ENCODE measurements at places on chromosomes 2 and 18.

DNA sequence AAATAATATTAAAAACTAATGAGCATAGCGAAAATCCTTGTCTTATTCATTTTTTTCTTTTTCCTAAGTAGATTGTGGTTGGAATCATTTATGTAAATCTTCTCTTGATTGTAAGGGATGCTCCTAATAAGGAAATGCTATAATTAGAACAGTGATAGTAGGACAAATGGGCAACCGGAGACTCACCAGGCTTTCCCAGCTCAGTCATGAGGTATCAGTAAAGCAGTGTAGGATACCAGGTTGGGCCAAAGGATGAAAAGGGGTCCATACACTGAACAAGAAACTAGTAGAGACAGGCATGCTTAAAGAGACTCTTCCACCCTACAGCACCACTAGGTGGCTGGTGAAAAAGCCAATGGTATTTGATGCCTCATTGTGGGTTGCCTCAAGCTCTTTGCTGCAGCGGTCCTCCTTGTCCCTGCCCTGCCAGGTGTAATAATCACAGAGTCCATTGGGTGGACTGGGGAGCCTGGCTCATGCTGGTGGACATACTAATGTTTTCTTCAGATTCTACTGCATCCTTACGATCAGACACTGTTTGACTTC lies 71.4 kb upstream of the FAM98A start:
- no peaks in the 10 kb centered on the region for H3K27me3 ChIP-seq
- DNase-seq: no peak
- no peak overlapping the region for H3K27ac ChIP-seq
- no peaks in the 10 kb centered on the region for H3K4me1 ChIP-seq
- H3K4me3 ChIP-seq: no peak overlapping the region

- no peaks in the 10 kb centered on the region for H3K27me3 ChIP-seq
- H3K4me3 ChIP-seq: no peak overlapping the region
- DNase-seq: no peak
- no peak overlapping the region for H3K27ac ChIP-seq
- no peaks in the 10 kb centered on the region for H3K36me3 ChIP-seq
Measured at GRCh38 chr2:23475473-23475872, 90.5 kb downstream of the KLHL29 start.

- H3K36me3 ChIP-seq: no peaks in the 10 kb centered on the region
- H3K27me3 ChIP-seq: no peaks in the 10 kb centered on the region
- H3K4me1 ChIP-seq: no peaks in the 10 kb centered on the region
- H3K4me3 ChIP-seq: no peak overlapping the region
- no peak for DNase-seq
- no peak overlapping the region for H3K27ac ChIP-seq
Measured at GRCh38 chr2:177797808-177798207, 274.8 kb downstream of the PDE11A start.

- no peak for DNase-seq
- H3K4me1 ChIP-seq: no peaks in the 10 kb centered on the region
- H3K27me3 ChIP-seq: no peaks in the 10 kb centered on the region
- no peaks in the 10 kb centered on the region for H3K36me3 ChIP-seq
- H3K4me3 ChIP-seq: no peak overlapping the region
Measured at GRCh38 chr18:53093636-53094035, 753.6 kb downstream of the DCC start.

DNA sequence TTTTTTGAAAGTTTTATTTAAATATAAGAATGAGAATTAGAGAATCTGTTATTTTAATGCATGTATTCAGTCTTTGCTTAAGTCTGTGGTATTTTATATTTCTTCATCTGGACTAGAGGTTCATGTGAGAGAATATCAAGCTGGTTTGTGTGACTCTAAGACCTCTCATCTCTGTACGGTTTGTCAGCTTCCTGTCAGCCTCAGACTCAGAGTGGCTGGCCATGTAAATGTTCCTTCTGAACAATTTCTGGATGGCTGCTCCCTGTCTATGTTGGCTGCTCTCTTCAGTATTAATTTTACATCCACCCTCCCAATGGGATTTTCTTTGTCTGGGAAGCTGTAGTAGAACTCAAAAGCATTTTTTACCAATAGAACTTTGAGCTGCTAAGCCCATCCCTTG lies 225.3 kb upstream of the THUMPD2 start:
- H3K27me3 ChIP-seq: no peaks in the 10 kb centered on the region
- no peak overlapping the region for H3K4me3 ChIP-seq

- H3K27ac ChIP-seq: no peak overlapping the region
- H3K4me3 ChIP-seq: no peak overlapping the region
- H3K27me3 ChIP-seq: no peaks in the 10 kb centered on the region
- DNase-seq: no peak
- H3K4me1 ChIP-seq: no peaks in the 10 kb centered on the region
- no peaks in the 10 kb centered on the region for H3K36me3 ChIP-seq
Measured at GRCh38 chr18:34942975-34943374, 98.2 kb upstream of the MAPRE2 start.

GRCh38 chr2:188475945-188476344 lies 184.3 kb downstream of the GULP1 start:
- H3K27me3 ChIP-seq: no peaks in the 10 kb centered on the region
- no peak overlapping the region for H3K4me3 ChIP-seq
- H3K4me1 ChIP-seq: no peaks in the 10 kb centered on the region

GRCh38 chr18:36297417-36298125 lies at the start of gene FHOD3:
Gene FHOD3, plus strand, starts transcription at chr18:36297713. Its CDS starts 123 bp downstream, at chr18:36297836.
- H3K4me1 ChIP-seq: peaks cover 4% of the 10 kb centered on the region
- no peaks in the 10 kb centered on the region for H3K36me3 ChIP-seq
- DNase-seq: peak; percentile 14
- peaks cover 64% of the 10 kb centered on the region for H3K27me3 ChIP-seq

GRCh38 chr18:21678859-21679258 lies 25.7 kb downstream of the ABHD3 start:
- H3K4me1 ChIP-seq: peaks cover 14% of the 10 kb centered on the region
- H3K4me3 ChIP-seq: no peak overlapping the region
- DNase-seq: no peak
- no peaks in the 10 kb centered on the region for H3K27me3 ChIP-seq

DNA sequence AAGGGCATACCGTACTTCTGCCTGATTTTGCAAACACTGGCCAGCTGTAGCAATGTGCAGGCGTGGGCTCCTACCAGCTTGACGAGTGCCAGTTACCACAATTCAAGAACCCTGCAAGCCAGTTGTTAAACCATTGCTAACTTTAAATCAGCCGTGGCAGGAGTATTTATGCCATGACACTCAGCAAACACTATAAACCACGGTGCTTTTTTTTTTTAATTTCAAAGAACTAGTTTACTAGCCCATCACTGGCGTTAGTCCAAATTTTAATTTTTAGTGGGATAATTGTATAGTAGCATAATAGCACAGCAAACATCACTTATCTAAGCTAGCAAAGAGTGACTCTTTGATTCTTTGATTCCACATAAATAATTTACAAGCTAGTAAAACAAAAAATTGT lies 111.1 kb downstream of the COL4A4 start:
- DNase-seq: no peak
- H3K27me3 ChIP-seq: no peaks in the 10 kb centered on the region
- H3K27ac ChIP-seq: no peak overlapping the region
- no peaks in the 10 kb centered on the region for H3K4me1 ChIP-seq
- no peaks in the 10 kb centered on the region for H3K36me3 ChIP-seq

DNA sequence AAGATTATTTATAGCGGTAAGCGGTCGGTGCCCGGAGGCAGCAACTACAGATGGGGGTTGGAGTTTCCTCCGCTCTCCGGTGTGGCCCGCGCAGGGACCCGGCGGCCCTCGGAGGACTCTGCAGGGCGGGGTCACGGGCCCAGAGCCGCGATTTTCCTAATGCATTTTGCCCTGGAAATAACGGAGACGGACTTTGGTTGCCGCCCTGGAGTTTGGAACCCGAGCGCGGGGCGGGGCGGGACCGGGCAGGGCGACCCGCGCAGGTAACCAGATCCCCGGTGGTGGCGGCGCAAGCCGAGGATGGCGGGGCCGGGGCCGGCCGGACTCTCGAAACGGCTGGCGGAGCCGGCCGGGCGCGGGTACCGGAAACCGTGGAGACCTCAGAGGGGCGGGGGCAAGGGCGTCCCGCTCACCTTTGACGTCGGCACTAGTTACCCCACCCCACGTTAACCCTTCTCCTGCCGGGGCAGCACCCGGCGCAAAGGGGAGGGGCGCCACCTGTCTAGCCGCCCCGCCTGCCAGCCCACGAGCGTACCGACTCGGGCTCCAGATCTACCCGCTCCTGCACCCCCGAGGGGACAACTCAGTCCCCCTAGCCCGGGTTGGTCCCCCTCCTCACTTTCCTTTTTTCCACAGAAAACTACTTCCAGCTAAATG lies 2.9 kb downstream of the CYP26B1 start:
- H3K4me3 ChIP-seq: no peak overlapping the region
- peaks cover 77% of the 10 kb centered on the region for H3K27me3 ChIP-seq
- H3K4me1 ChIP-seq: peaks cover 13% of the 10 kb centered on the region

- H3K27ac ChIP-seq: no peak overlapping the region
- no peaks in the 10 kb centered on the region for H3K27me3 ChIP-seq
- H3K36me3 ChIP-seq: no peaks in the 10 kb centered on the region
- H3K4me1 ChIP-seq: no peaks in the 10 kb centered on the region
Measured at GRCh38 chr2:54166121-54166773, 50.8 kb downstream of the ACYP2 start.

DNA sequence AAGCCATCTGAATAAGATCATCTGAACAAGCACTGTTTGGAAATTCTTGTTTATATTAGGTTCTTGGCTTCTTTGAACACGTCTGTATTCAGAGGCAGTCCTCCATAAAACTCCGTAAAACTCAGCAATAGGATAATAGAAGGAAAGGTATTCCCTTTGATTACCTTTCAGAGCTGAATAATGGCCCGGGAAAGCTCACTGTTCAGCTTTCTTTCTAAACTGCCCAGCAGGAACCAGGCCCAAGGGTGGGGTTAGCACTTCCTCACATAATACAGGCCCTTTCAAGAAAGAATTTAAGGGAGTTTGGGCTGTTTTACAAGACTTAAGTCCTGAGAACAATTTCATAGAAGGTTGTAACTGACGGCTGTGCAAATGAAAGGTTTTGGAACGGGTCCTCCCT lies 72.2 kb upstream of the PHLPP1 start:
- no peak overlapping the region for H3K27ac ChIP-seq
- H3K27me3 ChIP-seq: peaks cover 1% of the 10 kb centered on the region
- no peak overlapping the region for H3K4me3 ChIP-seq
- H3K36me3 ChIP-seq: no peaks in the 10 kb centered on the region
- DNase-seq: no peak

DNA sequence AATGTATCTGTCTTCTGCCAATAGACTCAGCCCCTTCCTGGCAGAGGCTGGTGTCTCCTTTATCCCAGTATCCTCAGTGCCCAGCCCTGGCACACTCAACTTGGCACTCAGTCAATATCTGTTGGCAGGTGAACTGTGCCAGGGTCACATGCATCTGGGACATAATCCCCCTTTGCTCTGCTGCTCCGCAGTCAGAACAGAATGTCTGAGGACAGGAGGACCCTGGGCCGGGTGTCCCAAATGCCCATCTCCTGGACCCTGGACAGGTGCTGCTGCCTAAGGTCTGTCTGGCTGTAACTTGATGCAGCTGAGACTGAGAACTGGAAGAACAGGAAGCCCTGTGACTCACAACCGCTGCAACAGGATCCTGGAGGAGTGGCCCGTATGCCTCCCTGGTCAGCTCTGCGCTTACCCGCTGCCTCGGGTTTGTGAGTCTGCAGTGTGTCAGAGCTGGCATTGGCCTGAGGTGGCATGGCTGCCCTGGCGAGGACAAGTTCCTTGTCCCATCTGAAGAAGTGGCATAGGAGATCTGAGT lies 11.4 kb downstream of the HK2 start:
- DNase-seq: peak; percentile 58
- H3K36me3 ChIP-seq: no peaks in the 10 kb centered on the region
- H3K27me3 ChIP-seq: no peaks in the 10 kb centered on the region
- no peak overlapping the region for H3K27ac ChIP-seq
- H3K4me1 ChIP-seq: peaks cover 5% of the 10 kb centered on the region

GRCh38 chr2:110813896-110814295 lies 81.5 kb downstream of the ACOXL start:
- no peak overlapping the region for H3K4me3 ChIP-seq
- no peak for DNase-seq
- H3K36me3 ChIP-seq: no peaks in the 10 kb centered on the region
- no peak overlapping the region for H3K27ac ChIP-seq
- no peaks in the 10 kb centered on the region for H3K27me3 ChIP-seq
- no peaks in the 10 kb centered on the region for H3K4me1 ChIP-seq

DNA sequence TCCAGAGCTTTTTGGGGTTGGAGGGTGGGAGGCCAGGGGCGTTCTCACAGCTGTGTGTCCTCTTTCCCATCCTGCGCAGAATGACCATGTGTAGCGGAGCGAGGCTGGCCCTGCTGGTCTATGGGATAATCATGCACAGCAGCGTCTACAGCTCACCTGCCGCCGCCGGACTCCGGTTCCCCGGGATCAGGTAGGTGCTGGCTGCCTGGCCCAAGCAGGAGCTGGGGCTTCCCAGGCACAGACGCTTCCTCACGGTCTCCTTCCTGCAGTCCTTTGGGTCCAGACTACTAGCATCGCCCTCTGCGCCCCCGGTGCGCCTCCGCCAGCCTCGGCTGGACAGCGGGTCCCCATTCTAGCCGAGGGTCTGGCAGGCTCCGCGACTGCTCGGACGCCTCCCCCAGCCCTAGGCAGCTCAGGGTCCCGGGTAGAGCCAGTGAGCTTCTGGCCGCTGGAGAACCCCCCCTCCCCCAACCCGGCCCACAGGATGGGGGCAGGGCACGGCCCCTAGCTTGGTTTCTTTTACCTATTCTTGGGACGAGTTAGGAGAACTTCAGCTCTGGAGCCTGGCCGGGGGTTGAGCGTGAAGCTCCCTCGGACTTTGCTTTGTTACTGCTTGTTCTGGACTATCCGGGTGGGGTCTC lies 756 bp downstream of the ADCYAP1 start:
- H3K36me3 ChIP-seq: no peaks in the 10 kb centered on the region
- H3K4me1 ChIP-seq: peaks cover 10% of the 10 kb centered on the region
- H3K4me3 ChIP-seq: no peak overlapping the region
- peaks cover 83% of the 10 kb centered on the region for H3K27me3 ChIP-seq
- no peak overlapping the region for H3K27ac ChIP-seq

GRCh38 chr18:76121011-76121410 lies 374.0 kb downstream of the ZNF516 start:
- H3K4me3 ChIP-seq: no peak overlapping the region
- no peak for DNase-seq
- H3K4me1 ChIP-seq: no peaks in the 10 kb centered on the region
- H3K27me3 ChIP-seq: no peaks in the 10 kb centered on the region
- H3K36me3 ChIP-seq: no peaks in the 10 kb centered on the region

GRCh38 chr2:9178110-9178903 lies 28.3 kb upstream of the ASAP2 start:
- peak; percentile 75 for DNase-seq
- peaks cover 5% of the 10 kb centered on the region for H3K4me1 ChIP-seq
- no peak overlapping the region for H3K4me3 ChIP-seq
- no peaks in the 10 kb centered on the region for H3K36me3 ChIP-seq
- no peaks in the 10 kb centered on the region for H3K27me3 ChIP-seq

DNA sequence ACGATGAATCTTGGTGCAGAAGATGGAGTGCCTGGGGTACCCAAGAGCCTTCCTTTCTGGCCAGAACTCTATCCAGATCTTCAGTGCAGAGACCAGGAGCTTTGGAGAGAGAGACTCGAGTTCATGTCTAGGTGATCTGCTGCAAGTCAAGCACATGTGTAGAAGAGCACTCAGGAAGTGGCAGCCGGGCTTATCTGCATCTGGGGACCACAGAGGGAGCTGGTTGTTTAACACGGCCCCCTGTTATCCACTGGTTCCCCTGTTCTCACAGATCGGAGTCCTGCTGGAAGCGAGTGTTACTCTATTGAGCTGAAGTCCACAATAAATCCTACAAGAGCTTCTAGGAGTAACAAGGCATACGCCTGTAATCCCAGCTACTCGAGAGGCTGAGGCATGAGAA lies 128.3 kb downstream of the ACOXL start:
- H3K27me3 ChIP-seq: peaks cover 4% of the 10 kb centered on the region
- peaks cover 4% of the 10 kb centered on the region for H3K4me1 ChIP-seq
- no peak for DNase-seq
- H3K4me3 ChIP-seq: no peak overlapping the region
- H3K36me3 ChIP-seq: no peaks in the 10 kb centered on the region

All from small intestine (tissue), 16 donors.